ENCODE measurements at places on chromosomes 2 and 18. TPM values are rescaled to one million over a fixed set of nuclear protein-coding genes. Genes with fewer than 3 reads are reported as not detected.
A peak's percentile ranks its signal among the peaks of the same experiment; 100 is the strongest.

Gene CACNB4
- 0.33 TPM for total RNA-seq

DNA sequence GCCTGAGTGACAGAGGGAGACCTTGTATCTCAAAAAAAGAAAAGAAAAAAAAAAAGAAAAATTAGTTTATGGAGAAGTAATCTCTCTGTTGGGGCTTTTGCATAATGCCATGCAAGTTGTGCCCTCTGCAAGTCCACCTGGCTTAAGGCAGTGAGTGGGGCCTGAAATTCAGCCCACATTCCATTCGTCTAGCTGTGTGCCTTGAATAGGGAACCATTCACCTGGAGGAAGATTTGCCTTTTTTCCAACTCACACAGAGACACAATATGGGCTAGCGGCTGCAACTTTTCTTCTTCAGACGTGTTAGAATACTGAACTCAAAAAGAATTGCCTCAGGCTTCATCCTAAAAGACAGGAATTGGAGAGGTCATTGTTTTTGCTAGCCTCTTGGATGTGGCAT is 160.0 kb upstream of the STON1 start:
- H3K36me3 ChIP-seq, result peaks cover 3% of the 10 kb centered on the region
- no peak overlapping the region for H3K4me3 ChIP-seq
- H3K4me1 ChIP-seq, result no peaks in the 10 kb centered on the region
- no peak for DNase-seq

- H3K4me3 ChIP-seq, result no peak overlapping the region
- peaks cover 38% of the 10 kb centered on the region for H3K4me1 ChIP-seq
- peak overlapping the region; percentile 26 for H3K27ac ChIP-seq
- peak; percentile 83 for DNase-seq
These were observed 83.0 kb downstream of the STPG4 start for GRCh38 chr2:47072018-47072691.

- H3K4me3 ChIP-seq, result no peak overlapping the region
- H3K4me1 ChIP-seq, result no peaks in the 10 kb centered on the region
- DNase-seq, result no peak
These were observed 47.7 kb upstream of the WDR75 start for GRCh38 chr2:189393440-189394111.

GRCh38 chr2:10493075-10493633 is 45.0 kb upstream of the ODC1 start:
- no peak for DNase-seq
- H3K36me3 ChIP-seq, result no peaks in the 10 kb centered on the region
- no peak overlapping the region for H3K4me3 ChIP-seq

Measured in body of pancreas (tissue), 4 donors.